ENCODE measurements at places on chromosomes 4 and X. TPM values are rescaled to one million over a fixed set of nuclear protein-coding genes. Genes with fewer than 3 reads are reported as not detected.

CXCL11 gene
- total RNA-seq = not detected

BEX3 gene
- 309 TPM for total RNA-seq

DCAF8L2 gene
- total RNA-seq = not detected

RBM3 gene
- total RNA-seq = 253 TPM

ASB12 gene
- total RNA-seq = 0.17 TPM

SORCS2 gene
- total RNA-seq = under 0.01 TPM

ARSD gene
- 8.9 TPM for total RNA-seq

ZCCHC12 gene
- 0.15 TPM for total RNA-seq

STAP1 gene
- not detected for total RNA-seq

CT45A10 gene
- not detected for total RNA-seq

TMEM31 gene
- total RNA-seq = not detected

CFAP47 gene
- not detected for total RNA-seq

Data from bronchus fibroblast of lung (primary cell).